ENCODE measurements at places on chromosomes 7 and 10.
A peak's percentile ranks its signal among the peaks of the same experiment; 100 is the strongest.

DNA sequence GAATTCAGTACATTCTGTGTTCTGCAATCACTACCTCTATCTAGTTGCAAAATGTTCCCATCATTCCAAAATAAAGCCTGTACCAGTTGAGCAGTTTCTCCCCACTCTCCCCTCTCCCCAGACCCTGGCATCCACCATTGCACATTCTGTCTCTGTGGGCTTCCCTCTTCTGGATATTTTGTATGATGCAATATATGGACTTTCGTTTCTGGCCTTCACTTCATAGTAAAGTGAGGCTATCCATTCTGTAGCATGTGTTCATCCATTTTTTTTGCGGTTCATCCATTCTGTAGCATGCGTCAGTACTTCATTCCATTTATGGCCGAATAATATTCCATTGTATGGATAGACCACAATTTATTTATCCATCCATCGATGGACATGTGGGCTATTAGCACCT, 9.5 kb upstream of the CYP3A4 start:
- DNase-seq, result no peak

DNA sequence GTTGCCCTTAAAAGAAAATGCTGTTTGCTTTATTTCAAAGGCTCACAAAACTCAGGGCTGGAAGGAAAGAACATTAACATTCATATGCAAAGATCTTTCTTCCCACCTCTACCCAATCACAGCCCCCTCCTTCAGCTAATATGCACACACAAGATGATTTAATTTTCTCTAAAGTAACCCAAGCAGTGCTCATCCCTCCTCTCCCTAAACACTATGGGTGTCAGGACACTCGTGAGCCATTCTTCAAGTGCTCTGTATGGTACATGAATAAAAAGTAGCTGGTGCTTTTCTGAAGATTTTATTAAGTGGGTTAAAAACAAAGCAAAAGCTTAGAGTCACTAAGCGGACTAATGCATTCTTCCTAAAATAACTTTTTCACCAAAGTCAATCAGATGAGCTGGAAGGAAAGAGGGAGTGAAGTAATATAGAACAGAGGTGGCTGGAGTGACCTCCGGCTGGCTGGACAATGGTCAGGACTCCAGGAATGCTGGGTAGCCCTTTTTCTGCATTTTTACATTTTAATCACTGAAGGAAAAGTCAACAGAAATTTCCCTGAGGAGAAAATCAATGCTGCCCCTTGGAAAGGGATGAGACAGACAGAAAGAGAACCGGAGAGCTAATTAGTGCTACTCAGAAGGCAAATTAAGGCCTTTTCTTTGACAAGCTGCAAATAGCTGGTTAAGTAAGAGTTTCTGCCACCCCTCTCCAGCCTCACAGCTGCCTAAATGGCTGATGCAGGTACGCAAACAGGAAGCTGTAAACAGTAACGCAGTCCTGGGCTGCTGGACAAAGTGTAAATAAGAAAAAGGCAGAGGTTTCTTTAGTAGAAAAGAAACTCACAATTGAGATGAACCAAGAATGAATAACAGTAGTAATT, 6.6 kb downstream of the DGKI start:
- no peak for DNase-seq

DNA sequence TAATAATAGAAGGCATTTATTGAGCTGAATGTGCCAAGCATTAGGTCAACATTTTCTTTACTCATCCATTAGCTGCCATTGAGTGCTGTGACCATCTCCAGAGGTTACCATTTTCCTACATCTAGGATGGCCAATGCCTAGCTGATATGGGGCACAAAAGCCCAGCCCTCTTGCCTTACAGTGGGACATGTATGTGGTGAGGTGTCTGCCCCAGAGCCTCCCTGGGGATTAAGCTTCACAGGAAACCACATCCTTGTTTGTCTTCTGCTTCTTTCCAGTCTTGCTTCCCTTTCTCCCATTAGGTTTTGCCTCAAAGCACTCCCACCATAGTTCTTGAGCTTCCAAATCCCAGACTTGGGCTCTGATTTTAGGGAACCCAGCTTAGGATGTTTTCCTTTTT, 258.7 kb downstream of the SORCS3 start:
- DNase-seq, result no peak

GRCh38 chr7:87850836-87851593, 25.1 kb downstream of the SLC25A40 start:
- DNase-seq, result no peak

DNA sequence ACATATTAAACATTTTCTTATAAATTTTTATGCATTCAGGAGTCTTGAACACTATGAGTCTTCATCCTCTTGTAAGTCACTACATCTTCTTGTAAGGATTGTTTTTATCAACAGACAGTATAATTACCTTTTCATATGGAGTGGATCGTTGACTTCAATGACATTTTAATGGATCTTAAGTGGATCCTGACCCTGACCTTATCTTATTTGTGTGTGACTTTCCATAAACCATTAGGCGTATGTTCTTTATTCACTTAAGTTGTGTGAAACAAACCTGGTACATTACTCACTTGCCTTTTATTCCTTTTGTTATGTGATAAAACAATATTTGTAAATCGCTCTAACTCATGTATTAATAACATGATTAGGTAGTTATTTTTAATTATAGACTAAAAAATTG, 18.5 kb upstream of the SEMA3C start:
- DNase-seq, result no peak

GRCh38 chr7:1478480-1478879, 19.2 kb upstream of the MICALL2 start:
- no peak for DNase-seq

- no peak for DNase-seq
Measured at GRCh38 chr10:97483921-97484320, 14.3 kb downstream of the MMS19 start.

DNA sequence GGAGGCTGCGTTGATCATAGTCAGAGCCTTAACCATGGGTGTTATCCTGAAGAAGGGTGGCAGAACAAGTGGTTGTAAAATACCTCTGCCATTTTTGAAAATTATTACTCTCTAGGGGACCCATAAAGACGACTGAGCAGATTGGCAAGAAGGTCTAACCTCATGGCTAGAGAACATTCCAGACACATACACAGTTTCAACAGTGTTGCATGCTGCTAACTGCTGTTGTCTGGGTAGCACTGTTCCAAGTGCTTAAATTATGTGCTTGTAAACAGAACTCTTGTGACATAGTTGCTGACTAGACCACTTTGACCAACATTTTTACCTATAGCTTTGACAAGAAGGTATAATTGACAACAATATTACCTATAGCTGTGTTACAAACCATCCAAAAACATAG, 46.1 kb upstream of the FOXP2 start:
- DNase-seq, result no peak

- no peak for DNase-seq
Measured at GRCh38 chr7:105768898-105769507, 107.4 kb downstream of the ATXN7L1 start.

GRCh38 chr10:58177362-58177947, 90.2 kb downstream of the IPMK start:
- DNase-seq, result peak; percentile 14

- no peak for DNase-seq
Measured at GRCh38 chr10:124298891-124299290, 119.8 kb downstream of the OAT start.
